NCI-H510A (cell line): ENCODE measurements at places on chromosomes 6 and 20.

GRCh38 chr20:38144598-38144973 lies 20.5 kb downstream of the TGM2 start:
- DNase-seq: no peak

GRCh38 chr6:16007146-16007545 lies 121.7 kb upstream of the MYLIP start:
- DNase-seq: no peak

DNA sequence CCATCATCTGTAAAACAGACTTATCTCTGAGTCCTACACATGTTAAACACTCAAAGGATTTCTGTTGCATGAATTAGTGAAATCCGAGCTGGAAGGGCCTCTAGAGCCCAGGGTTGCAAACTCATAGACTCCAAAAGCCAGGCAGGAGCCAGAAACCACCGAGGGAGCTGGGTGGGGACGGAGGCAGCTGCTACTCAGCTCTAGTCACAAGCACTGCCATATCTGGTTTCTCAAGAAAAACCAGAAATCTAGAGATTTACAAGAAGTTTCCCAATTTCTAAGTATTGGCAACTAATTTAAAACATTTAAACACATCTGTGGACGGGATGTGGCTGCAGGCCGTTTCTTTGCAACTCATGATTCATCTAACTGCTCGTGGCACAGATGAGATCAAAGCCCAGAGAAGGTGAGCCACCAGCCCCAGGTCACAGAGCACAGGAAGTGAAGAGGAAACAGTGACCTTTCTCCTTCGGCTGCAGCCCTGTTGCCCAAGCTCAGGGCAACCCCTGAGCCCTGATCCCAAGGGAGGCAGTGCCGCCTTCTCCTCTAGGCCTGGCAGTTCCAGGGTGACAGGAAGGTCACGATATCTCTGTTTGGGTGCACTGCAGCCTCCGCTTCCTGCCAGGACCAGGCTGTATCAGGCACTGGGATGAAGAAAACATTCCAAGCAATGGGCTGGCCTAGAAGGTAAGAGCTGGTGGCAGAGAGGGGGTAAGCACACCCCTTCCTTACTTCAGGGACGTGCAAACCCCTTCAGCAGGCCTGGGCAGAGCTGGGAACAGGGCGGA lies 26.4 kb upstream of the PTGIS start:
- no peak for DNase-seq

- no peak for DNase-seq
Measured at GRCh38 chr6:52538252-52538900, 38.5 kb downstream of the TRAM2 start.

- DNase-seq: peak; percentile 19
Measured at GRCh38 chr20:41365777-41366545, 657 bp downstream of the EMILIN3 start.

GRCh38 chr6:120875900-120876299 lies 458.4 kb downstream of the TBC1D32 start:
- no peak for DNase-seq

DNA sequence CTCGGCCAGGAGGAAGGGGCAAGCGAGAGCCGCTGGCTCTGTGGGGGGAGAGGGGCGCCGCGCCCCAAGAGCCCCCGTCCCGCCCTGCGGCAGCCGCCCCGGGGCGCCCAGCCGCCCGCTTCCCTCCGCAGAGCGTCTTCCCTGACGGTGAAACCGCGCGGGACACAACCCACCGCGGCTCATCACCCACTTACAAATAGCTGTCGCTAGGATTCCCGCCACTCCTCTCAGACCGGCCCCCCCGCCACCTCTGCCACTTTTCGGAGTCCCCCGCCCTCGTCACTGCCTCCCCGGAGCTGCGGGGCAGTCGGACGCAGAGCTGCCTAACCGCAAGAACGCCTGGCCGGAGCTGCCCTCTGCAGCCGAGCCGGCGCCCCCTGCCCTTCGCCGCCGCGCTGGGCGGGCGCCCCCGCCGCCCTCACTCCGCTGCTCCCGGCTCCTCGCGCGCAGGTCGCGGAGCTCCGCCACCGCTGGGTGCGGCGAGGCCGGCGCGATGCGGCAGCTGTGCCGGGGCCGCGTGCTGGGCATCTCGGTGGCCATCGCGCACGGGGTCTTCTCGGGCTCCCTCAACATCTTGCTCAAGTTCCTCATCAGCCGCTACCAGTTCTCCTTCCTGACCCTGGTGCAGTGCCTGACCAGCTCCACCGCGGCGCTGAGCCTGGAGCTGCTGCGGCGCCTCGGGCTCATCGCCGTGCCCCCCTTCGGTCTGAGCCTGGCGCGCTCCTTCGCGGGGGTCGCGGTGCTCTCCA lies at the start of gene SLC35D3:
TSS of gene SLC35D3 (plus strand) at position 366 of the 749 bp plus-strand sequence. CDS start at position 494, 128 bp downstream.
- DNase-seq: no peak

DNA sequence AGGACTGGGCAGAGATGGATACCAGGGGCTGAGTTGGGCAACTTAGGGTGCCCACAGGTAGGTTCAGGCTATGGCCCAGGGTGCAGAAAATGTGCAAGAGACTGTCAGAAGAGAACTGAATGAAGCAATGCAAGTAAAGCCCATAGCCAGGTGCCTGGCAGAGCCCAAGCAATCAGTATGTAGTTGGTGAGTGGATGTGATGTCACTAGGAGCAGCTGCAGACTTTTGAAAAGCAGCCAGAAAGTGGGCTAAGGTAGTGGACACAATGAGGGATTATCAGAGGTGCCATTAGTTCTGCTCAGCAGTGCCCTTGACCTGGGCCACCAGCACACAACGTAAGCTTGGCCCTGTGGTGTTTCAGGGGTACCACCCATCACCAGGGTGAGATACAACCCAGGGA lies 135.3 kb downstream of the SOBP start:
- DNase-seq: no peak

DNA sequence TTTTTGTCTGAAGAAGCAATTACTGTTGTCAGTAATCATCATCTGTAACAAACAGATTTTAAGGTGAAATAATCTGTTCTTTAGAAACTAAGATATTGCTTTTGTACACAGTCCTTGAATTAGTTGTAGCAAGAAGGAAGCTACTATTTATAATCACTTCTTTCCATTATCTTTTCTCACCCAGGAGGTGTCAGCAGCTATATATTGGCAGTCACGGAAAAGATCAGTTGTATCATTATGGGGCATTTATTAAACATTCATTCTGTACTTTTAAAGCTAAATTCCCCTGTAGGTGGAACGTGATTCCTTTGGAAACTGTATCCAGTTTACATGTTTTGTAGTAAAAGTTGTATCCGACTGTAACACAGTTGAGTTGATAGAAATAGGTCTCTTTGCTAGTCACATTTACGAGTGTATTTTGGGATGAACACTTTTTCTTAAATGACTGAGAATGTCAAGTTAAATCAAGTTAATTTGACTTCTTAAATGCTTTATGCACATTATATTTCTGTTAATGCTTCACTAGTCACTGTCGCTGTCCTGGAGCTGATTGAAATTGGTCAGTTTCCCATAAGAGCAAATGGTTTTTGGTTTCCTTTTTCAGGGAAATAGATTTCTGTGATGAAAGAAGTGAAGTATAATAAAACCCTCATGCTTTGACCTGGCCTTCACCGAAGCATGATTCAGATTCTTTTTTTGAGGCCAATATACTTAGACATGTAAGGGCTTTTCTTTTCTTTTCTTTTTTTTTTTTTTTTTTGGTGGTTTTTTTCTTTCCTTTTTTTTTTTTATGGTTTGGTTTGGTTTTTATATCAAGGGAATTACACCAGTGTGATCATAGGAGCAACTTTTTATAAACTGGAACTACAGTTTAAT lies 5.1 kb downstream of the QKI start:
- DNase-seq: no peak

GRCh38 chr6:380234-381218 lies 11.0 kb upstream of the IRF4 start:
- no peak for DNase-seq

DNA sequence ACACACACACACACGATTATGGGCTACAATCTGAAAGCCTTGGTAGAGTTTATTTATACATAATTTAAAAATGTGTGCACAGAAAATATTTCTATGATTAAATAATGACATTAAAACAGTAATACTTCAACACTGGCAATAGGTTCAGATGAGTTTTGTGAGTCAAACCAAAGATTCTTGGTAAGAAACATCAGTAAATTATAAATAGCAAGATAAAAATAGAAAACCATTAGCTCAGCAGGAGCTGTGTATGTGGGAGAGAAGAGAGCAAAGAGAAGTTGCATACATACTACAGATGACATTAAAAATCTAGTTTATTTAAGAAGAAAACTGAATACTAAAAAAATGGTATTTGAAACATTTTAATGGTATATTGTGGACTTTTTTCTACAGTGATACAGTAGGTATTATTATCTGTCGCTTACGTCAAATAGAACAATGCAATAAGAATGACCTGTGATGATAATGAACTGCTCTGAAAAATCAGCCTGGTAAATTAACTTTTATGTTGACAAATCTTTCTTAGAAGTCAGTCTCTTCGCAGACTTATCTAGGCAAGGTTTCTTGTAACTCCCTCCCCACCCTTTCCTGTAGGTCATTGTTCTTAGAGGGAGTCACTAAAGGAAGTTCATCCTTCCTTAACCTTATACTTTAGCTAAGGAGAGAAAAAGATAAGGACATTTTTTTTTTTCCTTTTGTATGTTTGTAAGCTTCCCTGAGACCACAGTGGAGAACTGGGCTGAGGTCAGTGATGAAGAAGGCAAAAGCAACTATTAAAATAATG lies 149.3 kb downstream of the GJA1 start:
- no peak for DNase-seq

DNA sequence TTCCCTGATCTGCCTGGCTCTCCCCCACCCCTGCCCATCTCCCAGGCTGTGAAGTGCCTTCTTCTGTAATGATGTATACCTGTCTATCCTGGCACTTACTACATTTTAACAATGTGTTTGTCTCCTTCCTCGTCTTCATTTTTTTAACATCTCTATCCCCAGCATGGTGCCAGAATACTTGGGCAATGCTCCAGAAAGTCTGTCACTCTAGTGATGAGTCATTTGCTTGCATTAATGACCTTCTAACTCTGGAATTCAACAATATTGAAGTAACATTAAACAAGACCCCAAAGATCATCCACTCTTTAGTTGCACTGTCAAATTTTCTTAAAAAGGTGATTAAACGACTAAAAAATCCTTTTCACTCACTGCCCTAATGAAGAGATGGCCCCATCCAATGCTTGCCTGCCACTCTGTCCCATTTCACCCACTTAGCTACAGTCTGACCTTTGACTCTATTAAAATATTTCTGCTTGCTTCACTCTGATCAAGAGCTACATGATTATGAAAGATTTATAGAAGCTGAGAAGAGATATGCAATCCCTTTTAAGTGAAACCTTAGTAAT lies 7.7 kb upstream of the KLHL31 start:
- no peak for DNase-seq

DNA sequence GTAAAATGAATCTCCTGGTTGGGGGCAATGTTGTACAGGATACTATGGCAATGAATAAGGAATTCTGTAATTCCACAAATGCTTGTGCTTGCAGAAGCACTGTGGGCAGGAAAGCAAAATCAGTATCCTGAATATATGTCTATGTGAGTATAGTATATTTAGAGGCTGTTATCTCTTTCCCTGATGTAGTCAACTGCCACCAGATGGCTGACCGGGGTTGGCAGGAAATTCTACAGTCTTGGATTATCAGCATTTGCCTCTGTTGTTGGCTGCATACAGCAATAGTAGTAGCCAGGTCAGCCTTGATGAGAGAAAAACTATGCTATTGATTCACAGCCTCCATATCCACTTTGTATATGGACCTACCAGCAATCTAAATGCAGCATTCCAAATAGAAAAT lies 425.1 kb upstream of the JAG1 start:
- DNase-seq: no peak

GRCh38 chr20:22560817-22561216 lies 23.6 kb downstream of the FOXA2 start:
- no peak for DNase-seq

DNA sequence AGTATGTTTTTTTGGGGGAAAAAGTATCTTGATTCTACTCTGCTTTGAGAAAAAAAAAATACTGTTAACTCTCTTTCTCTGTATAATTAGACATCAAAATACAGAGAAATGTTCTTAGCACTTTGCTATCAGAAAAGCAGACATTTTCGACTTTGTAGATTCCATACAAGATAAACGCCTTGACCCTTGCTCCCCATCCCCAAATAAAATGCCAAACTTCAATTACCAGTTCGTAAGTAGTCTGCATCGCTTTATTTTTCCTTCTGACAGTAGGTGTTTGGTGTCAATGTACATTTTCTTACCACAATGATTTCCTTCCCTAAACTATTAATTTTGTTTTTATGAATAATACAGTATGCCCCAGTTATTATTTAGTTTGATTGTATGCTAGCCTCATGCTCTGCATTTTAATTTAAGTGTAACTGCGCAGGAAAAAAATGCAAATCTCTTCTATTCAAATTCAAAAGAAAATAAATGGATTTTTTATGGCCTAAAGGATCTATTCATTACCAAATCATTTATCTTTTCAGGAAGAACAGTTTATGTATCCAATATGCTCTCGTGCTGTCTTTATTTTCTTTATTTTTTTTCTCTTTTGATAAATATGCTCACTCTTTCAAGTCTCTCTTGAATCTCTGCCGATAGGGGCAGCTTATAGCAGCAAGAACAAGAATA lies 84.8 kb upstream of the ZNF217 start:
- no peak for DNase-seq

DNA sequence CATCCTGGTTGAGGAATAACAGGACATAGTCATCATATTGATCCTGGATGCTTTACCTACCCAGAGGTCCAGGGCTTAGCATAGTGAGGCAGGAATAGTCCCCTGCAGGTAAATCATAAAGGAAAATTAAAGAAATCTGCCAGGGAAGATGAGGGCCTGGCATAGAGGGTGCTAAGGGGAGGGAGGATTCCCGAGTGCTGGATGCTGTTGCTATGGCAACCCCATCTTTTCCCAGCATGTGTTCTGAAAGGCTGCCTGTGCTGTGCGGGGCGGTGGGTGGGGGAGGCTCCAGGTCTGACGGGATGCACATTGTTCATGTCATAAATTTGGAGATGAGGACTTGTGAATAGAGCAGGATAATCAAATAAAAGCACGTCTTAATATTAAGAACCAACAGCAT lies 212.6 kb upstream of the PCSK2 start:
- DNase-seq: no peak

GRCh38 chr6:127452803-127453202 lies 6.4 kb downstream of the KIAA0408 start:
- DNase-seq: no peak

DNA sequence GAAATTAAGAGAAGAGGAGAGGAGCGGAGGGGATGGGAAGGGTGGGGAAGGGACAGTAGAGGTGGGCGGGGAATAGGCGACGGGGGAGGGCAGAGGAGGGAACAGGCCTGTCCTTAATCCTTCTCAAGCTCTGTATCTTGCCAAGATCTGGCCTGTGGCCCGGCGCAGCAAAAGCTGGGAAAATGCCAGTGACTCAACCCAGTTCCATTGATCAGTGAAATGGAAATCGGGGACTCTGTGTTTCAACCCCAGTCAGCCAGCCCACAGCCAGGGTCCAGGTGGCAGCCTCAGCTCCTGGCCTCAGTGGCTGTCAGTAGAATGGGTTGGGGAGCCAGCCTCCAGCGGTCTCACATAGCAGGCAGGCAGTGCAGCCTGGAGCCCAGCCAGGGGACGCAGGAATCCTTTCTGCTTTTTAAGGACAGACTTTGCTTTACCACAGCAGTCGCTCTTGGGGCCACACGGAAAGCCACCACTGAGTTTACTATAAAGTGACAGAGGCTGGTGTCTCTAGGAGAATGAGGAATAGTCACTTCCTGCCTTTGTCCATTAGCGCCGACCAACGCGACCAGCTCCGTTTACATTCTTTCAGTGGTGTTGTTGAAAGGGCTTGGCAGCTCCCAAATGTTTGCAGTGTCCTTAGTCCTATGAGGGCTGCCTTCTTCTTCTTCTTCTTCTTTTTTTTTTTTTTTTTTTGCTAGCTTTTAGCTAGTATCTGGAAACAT lies 128.0 kb downstream of the RIN2 start:
- peak; percentile 17 for DNase-seq
